Left renal cortex interstitium (tissue), 4 donors: ENCODE measurements at places on chromosomes 2 and 18. TPM values are rescaled to one million over a fixed set of nuclear protein-coding genes. Genes with fewer than 3 reads are reported as not detected.

DNA sequence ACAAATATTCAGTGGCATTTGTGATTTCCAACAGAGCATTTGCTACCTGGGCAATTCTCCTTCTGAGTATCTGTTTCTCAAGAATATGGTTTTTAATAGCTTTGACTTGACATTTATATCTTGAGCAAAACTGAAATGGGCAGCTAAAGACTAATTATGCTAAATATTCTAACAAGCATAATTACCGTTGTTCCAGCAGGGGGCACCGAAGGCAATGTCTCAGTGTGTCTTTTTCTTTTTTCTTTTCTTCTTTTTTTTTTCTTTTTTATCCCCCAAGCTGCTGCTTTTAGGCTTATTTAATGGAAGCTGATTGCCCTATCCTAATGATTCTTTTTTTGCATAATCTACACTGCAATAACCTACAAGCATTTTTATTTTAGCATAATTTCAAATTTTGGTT, 138.9 kb upstream of the NABP1 start:
- DNase-seq = no peak

- DNase-seq = no peak
Measured at GRCh38 chr2:176139661-176140512, 10.4 kb downstream of the HOXD8 start.

DNA sequence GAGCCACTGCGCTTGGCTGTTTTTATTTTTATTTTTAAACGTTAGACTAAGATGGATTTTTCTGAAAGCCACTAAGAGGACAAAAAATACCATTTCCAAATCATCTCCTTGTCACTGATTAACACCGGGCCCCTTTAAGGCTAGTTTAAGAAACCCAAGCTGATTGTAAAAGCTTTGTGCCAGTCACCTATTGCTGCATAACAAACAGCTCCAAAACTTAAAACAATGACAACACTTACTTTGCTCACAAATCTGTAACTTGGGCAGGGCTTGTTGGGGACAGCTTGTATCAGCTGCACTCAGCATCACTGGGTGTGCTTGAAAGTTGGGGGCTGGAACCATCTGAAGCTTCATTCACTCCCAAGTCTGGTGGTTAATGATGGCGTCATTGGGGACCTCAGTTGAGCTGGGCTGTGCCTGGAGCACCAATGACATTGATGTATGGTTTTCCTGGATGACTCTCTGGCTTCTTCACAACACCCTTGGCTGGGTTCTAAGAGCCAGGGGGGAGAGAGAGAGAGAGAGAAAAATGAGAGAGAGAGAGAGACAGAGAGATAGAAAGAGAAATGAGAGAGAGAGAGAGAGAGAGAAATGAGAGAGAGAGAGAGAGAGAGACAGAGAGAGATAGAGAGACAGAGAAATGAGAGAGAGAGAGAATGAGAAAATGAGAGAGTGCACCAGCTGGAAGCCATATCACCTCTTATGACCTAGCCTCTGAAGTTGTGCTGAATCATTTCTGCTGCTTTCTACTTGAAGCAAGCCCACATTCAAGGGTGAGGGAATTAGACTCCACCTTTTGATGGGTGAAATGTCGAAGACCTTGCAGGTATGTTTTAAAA, 26.0 kb upstream of the ATG16L1 start:
- no peak for DNase-seq

DNA sequence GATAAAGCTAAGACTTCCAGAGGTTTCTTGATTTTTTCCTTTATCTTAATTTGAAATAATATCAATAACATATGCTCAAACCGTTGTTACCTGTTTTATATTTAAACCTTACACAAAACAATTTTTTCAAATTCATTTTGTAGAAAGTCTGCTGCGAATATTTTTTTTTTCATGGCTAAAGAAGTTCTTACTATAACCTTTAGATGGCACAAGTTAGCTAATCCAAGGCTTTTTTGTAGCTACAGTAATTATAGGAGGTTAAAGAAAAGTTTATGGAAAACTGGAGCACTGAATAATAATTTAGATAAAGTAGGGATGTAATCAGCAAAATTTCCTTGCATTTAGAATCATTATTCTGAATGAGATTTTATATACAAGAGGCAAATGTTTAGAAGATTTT, 78.0 kb upstream of the PNPT1 start:
- DNase-seq = no peak

- no peak for DNase-seq
Measured at GRCh38 chr2:101479328-101479727, 4.4 kb upstream of the RFX8 start.

- DNase-seq = no peak
Measured at GRCh38 chr2:88144914-88145497, 17.1 kb upstream of the FABP1 start.

TUBB8B gene
- 0.85 TPM for polyA plus RNA-seq

GPR39 gene
- 3.7 TPM for polyA plus RNA-seq

ELOA2 gene
- not detected for polyA plus RNA-seq

CFC1 gene
- polyA plus RNA-seq = not detected

PLB1 gene
- polyA plus RNA-seq = 1.3 TPM

MPP4 gene
- polyA plus RNA-seq = 0.35 TPM

IL36A gene
- not detected for polyA plus RNA-seq

MRPL53 gene
- polyA plus RNA-seq = 86.2 TPM
